Vagina (tissue), 2 donors: ENCODE measurements at places on chromosomes 13 and 19.

GRCh38 chr13:21014502-21015170 lies 46.8 kb downstream of the LATS2 start:
- no peak for DNase-seq

GRCh38 chr19:18480006-18480691 lies 41.7 kb downstream of the ELL start:
- peak; percentile 96 for DNase-seq

DNA sequence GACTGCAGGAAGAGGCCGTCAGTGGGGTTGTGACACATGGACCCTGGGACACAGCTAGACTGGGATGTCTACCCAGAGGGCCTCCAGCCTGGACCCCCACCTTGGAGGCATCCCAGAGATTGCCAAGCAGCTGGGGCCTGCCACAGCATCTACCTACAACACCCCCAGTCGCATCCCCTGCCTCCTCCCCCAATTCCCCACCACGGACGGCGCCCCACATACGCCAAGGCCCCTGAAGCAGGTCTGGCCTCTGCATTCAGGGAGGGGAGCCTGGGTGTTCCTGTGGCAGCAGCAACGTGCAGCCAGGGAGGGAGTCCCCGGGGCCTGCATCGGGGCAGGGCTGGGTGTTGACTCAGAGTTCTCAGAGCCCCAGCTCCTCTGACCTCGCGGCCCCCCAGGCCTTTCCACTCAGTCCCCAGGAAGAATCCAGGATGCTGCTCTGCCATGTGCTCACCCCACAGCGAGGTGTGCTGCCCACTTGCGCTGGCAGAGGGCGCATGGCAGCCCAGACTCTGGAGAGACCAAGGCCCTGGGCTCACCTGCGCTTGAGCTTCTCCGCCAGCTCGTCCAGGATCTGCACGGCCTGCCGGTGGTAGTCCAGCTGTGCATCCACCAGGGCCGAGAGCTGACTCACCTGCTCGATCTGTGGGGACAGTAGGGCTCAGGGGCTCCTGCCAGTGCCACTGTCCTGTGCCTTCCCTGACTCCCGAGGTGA lies 19.6 kb downstream of the MPND start:
- DNase-seq, result no peak

DNA sequence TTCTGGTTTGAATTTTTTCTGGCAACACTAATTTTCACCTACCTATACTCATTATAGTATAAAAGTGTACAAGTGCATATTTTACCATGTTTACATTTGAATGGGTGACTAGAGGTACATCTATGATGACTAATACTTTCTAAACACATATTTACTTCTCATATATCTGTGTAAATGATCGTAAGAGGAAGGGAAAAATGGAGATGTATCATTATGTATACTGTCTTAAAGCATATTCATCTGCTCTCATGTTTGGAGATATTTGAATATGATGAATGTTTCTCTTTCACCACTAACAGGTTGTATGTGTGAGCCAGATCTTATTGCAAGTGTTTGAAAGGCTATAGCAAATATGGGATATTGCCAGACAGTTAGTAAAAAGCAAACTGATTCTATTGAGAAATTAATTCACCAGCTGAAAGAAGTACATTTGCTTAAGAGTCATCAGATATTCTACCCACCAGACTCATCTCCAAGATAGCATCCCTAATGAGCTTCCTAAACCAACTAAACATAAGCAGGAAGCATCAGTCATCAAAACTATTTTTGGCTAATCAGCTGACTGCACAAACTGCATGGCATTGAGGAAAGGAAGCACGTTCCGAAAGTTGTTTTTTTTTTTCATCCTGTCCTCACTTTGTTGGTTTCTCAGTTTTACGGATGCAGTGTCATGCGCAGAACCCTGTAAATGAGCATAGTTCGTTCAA lies 738.2 kb downstream of the GPC5 start:
- no peak for DNase-seq

- DNase-seq, result no peak
These were observed 265.1 kb upstream of the EDNRB start for GRCh38 chr13:78183732-78184131.

DNA sequence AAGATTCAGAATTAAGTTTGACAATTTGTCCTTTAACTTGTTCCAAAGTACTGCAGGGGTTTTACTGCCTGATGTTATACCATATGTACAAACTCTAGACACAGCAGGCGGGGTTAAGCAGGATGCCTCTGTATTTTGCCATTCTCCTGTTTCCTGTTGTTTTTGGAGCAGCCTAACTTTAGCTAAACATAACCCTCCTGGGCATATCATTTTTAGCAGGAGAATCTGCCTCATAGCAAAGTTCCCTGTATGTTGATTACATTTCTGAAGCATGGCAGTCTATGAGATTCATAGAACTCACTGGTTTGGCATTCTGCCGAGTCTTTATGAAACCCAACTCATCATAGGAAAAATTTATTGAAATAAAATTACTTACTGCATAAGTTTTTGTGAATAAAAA lies 5.2 kb downstream of the LHFPL6 start:
- no peak for DNase-seq

DNA sequence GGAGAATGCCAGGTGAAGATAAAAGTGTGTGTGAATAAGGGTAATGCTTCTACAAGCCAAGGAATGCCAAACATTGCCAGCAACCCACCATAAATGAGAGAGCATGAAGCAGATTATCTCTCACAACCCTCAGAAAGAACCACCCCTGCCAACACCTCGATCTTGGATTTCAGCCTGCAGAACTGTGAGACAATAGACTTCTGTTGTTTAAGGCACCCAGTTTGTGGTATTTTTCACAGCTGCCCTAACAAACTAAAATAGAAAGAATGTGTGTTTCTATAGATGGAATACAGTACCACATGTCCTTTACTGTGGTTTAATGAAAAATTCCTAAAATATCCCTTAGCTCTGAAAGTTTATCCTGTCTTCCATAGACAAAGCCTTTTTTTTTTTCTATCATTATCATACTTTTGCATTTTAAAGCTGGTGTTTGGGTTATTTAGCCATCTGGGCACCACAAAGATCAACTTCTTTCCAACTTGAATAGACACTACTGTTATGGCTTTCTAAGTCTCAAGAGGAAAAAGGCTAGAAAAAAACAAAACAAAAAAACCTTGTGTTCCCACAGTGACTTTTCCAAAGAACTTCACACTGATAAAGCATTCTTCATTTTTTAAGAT lies 505.6 kb downstream of the KCTD12 start:
- DNase-seq, result no peak

DNA sequence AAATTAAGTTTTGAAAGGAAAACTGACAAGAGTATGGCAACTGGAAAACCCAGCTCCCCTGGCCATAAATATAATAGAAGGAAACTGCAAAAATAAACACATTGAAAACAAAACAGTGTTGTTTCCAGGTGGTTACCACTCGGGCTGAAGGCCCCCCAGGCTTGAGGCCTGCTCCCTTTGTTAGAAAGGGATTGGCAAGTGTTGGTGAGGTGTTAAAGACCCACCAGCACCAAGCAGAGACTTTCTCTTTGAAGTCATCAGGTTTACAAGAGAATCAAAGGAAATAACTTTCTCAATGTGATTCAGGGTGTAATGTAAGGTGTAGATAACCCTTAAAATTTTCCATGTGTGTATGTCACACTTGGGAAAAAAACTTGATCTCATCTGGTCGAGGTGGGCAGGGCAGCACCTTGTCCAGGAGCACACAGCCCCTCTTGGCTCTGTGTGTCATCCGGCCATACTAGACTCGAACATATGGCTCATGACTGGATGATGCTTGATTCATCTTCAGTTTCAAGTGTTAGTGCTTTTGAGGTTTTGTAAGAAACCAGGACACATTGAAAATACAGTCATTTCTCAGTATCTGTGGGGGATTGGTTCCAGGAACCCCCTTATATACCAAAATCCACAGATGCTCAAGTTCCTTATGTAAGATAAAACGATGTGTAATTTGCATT lies 7.8 kb downstream of the ACTN4 start:
- DNase-seq, result no peak
